Tibial nerve (tissue), 4 donors: ENCODE measurements at places on chromosomes 2 and 18.
A peak's percentile ranks its signal among the peaks of the same experiment; 100 is the strongest.

DNA sequence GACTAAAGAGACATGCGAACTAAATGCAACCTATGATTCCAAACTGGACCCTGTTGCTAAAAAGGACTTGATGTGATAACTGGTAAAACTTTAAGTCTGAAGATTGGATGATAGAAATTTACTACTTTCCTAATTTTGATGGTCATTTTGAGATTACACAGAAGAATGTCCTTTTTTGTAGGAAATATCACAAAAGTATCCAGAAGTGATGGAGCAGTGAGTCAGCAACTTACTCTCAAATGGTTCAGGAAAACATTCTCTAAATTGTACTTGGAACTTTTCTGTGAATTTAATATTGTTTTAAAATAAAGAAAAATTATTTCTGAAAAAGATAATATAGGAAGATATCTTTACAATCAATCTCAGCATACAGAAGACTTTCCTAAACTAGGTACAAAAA lies 19.9 kb downstream of the MBOAT2 start:
- H3K27ac ChIP-seq: no peak overlapping the region
- no peaks in the 10 kb centered on the region for H3K36me3 ChIP-seq
- no peaks in the 10 kb centered on the region for H3K27me3 ChIP-seq
- no peak overlapping the region for H3K4me3 ChIP-seq
- DNase-seq: no peak

DNA sequence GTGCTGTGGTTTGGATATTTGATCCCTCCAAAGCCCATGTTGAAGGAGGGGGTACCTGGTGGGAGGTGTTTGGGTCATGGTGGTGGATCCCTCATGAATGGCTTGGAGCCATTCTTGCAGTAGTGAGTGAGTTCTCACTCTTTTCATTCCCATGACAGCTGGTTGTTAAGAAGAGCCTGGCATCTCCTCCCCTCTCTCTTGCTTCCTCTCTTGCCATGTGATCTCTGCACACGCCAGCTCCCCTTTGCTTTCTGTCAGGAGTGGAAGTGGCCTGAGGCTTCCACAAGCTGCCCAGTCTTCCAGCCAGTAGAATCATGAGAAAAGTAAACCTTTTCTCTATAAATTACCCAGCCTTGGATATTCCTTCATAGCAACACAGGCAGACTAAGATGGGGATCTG lies 8.6 kb downstream of the ADD2 start:
- H3K27ac ChIP-seq: no peak overlapping the region
- peaks cover 12% of the 10 kb centered on the region for H3K27me3 ChIP-seq
- H3K4me1 ChIP-seq: no peaks in the 10 kb centered on the region
- no peak overlapping the region for H3K4me3 ChIP-seq

GRCh38 chr18:62812242-62812641 lies 96.9 kb downstream of the PHLPP1 start:
- H3K27ac ChIP-seq: no peak overlapping the region
- H3K4me1 ChIP-seq: peaks cover 8% of the 10 kb centered on the region
- no peak for DNase-seq
- H3K4me3 ChIP-seq: no peak overlapping the region
- H3K36me3 ChIP-seq: no peaks in the 10 kb centered on the region

- no peaks in the 10 kb centered on the region for H3K36me3 ChIP-seq
- no peaks in the 10 kb centered on the region for H3K27me3 ChIP-seq
- H3K4me1 ChIP-seq: no peaks in the 10 kb centered on the region
These were observed 34.3 kb downstream of the SCN9A start for GRCh38 chr2:166341426-166341825.

GRCh38 chr2:234335661-234336228 lies 161.1 kb downstream of the ARL4C start:
- no peaks in the 10 kb centered on the region for H3K36me3 ChIP-seq
- no peak overlapping the region for H3K4me3 ChIP-seq
- no peak overlapping the region for H3K27ac ChIP-seq
- no peaks in the 10 kb centered on the region for H3K27me3 ChIP-seq

- H3K4me1 ChIP-seq: no peaks in the 10 kb centered on the region
- no peaks in the 10 kb centered on the region for H3K36me3 ChIP-seq
- no peak overlapping the region for H3K27ac ChIP-seq
- DNase-seq: no peak
These were observed 286.8 kb downstream of the CLIP4 start for GRCh38 chr2:29401994-29402393.

DNA sequence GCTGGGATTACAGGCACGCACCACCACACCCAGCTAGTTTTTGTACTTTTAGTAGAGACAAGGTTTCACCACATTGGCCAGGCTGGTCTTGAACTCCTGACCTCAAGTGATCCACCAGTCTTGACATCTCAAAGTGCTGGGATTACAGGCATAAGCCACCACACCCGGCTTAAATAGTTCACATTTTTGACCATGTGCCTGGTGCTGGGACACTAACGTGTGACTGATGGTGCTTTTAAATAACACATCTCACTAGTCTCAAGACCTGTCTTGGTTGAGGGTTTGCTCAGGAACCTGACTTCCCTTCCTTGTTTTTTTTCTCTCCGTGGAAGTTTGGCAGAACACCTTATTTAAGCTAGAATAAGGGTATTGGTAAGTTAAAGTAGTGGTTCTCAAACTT lies 8.5 kb downstream of the FMNL2 start:
- no peaks in the 10 kb centered on the region for H3K36me3 ChIP-seq
- peaks cover 2% of the 10 kb centered on the region for H3K4me1 ChIP-seq
- no peak for DNase-seq
- no peak overlapping the region for H3K27ac ChIP-seq
- H3K4me3 ChIP-seq: no peak overlapping the region

GRCh38 chr2:241315879-241316631 lies at the start of gene SEPTIN2:
SEPTIN2 (plus strand) TSS chr2:241315925; CDS start chr2:241324233, 8,308 bp downstream.
- H3K4me1 ChIP-seq: no peaks in the 10 kb centered on the region
- H3K36me3 ChIP-seq: no peaks in the 10 kb centered on the region
- H3K27me3 ChIP-seq: no peaks in the 10 kb centered on the region

GRCh38 chr2:46645681-46646162 lies 166.4 kb downstream of the TMEM247 start:
- no peak overlapping the region for H3K4me3 ChIP-seq
- no peaks in the 10 kb centered on the region for H3K36me3 ChIP-seq
- H3K4me1 ChIP-seq: peaks cover 7% of the 10 kb centered on the region
- H3K27me3 ChIP-seq: no peaks in the 10 kb centered on the region

- no peaks in the 10 kb centered on the region for H3K27me3 ChIP-seq
- H3K4me1 ChIP-seq: no peaks in the 10 kb centered on the region
- no peaks in the 10 kb centered on the region for H3K36me3 ChIP-seq
- no peak overlapping the region for H3K27ac ChIP-seq
- H3K4me3 ChIP-seq: no peak overlapping the region
These were observed 13.3 kb upstream of the TGFA start for GRCh38 chr2:70566906-70567305.

DNA sequence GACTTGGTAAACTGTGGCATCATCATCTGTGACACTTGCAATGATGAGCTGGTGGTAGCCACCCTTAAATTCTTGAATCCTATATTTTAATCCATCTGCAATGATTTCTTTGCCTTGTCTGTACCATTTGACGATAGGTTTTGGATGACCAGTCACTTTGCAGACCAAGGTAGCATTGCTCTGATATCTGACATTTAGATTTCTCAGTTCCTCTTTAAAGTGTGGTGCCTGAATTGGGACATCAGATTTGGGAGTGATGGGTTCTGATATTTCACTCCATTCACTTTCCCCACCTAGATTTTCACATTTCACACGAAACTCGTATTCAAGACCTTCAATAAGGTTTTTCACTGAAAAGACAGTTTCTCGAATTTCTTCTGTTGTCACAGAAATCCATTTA lies 55.8 kb downstream of the PLEKHA3 start:
- H3K27me3 ChIP-seq: no peaks in the 10 kb centered on the region
- DNase-seq: no peak
- no peak overlapping the region for H3K4me3 ChIP-seq
- H3K27ac ChIP-seq: no peak overlapping the region
- H3K4me1 ChIP-seq: no peaks in the 10 kb centered on the region

DNA sequence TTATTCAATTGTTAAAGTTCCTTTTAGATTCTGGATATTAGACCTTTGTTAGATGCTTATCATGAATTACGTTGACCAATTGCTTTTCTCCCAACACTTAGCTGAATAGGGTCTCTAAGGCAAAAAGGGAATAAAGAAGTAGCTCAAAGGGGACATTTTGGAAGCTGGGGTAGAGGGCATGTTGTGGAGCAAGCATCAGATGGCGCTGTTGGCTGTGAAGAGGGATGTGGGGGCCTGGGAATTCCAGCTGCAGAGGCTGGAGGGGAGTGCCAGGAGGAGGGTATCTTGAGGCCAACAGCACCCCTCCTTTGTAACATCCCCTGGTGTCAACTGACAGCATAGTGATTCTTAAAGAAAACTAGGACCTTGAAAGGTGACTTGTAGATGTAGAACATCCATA lies 198.2 kb downstream of the ADCYAP1 start:
- H3K4me3 ChIP-seq: no peak overlapping the region
- no peak overlapping the region for H3K27ac ChIP-seq
- H3K4me1 ChIP-seq: no peaks in the 10 kb centered on the region
- no peak for DNase-seq
- H3K36me3 ChIP-seq: no peaks in the 10 kb centered on the region

GRCh38 chr18:75915941-75916623 lies 488.6 kb upstream of the SMIM21 start:
- H3K27me3 ChIP-seq: no peaks in the 10 kb centered on the region
- DNase-seq: no peak
- H3K4me3 ChIP-seq: peak overlapping the region; percentile 28
- H3K36me3 ChIP-seq: no peaks in the 10 kb centered on the region
- no peaks in the 10 kb centered on the region for H3K4me1 ChIP-seq

DNA sequence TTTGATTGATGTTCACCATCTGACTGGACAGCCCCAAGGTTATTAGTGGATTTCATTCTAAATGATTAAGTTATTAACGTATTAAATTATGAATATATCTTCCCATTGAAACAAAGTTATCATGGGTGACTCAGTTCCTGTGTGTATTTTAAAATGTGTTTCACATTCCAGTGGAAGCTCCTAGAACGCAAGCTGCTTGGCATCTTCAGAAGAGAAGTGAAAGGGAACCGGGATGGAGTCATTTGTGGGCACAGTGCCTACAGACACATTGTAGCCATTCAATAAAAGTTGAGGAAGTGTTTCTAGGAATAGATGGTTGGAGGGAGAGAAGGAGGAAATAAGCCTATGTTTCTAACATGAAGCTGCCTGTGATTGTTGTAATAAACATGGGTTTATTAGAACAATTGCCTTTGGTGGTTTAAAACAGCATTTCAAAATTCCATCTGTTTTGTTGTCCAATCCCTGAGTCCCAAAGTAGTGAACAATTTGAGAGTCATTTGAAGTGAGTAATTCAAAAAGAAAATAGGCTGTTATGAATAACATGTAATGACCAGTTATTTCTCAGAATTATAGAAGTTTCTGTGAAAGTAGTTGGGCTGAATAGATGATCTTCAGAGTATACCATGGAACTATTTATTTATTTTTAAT lies 143.5 kb downstream of the PKP4 start:
- no peaks in the 10 kb centered on the region for H3K36me3 ChIP-seq
- DNase-seq: no peak
- H3K4me3 ChIP-seq: no peak overlapping the region
- H3K27me3 ChIP-seq: no peaks in the 10 kb centered on the region
- peaks cover 17% of the 10 kb centered on the region for H3K4me1 ChIP-seq
- H3K27ac ChIP-seq: no peak overlapping the region

DNA sequence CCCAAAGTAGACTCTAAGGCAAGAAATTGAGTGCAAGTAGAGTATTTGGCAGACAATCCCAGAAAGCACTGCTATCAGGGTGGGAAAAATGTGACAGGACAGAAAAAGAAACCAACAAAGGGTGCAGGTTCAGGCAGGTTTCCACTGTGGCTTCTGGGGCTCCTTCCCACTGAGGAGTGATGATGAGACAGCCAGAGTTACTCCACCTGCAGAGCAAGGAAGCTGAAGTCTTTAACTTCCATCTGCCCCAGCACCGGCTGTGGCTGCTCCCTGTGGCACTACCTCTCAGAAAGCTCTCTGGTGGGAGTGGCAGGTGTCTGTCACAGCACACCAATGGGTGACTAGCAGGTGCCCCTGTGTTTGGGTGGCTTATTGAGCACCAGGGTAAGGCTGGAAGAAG lies 37.6 kb upstream of the ACKR3 start:
- peaks cover 5% of the 10 kb centered on the region for H3K4me1 ChIP-seq
- no peak overlapping the region for H3K4me3 ChIP-seq
- H3K27ac ChIP-seq: no peak overlapping the region
- no peak for DNase-seq
- H3K27me3 ChIP-seq: no peaks in the 10 kb centered on the region
- no peaks in the 10 kb centered on the region for H3K36me3 ChIP-seq

DNA sequence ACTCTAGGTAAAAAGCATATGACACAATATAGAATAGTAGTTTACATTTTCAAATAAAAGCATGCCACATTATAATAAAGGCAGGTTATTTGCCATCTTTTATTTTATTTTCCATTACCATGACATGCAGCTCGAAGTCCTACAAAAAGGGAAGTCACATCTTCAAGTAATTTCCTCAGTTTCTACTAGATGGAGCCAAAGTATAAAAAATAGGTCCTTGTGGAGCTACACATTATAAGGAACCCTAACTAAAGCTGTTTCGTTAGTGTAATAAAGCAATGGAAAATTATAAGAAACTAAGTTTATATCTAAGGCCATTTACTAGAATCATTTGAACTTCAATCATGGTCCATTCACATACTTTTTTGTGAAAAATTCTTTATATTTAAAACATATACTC lies 674.5 kb downstream of the KCNJ3 start:
- H3K4me1 ChIP-seq: no peaks in the 10 kb centered on the region
- no peak overlapping the region for H3K4me3 ChIP-seq
- no peak for DNase-seq
- no peaks in the 10 kb centered on the region for H3K36me3 ChIP-seq

DNA sequence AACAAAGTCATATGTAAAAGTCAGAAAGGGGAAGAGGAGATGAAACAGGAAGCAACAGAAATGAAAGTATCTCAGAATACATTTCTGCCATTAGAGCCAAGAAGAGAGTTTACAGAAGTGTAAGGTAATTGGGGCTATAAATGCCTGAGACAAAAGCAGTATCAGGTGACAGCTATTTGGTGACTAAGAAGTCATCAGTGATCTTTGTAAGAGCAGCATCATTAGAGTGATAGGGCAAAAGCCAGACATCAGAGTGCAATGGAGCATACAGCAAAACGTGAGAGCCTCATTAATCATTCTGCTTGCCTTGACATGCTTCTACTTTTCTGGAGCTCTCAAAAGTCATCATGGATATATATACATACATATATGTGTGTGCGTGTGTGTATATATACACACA lies 804.7 kb upstream of the PIK3C3 start:
- no peak for DNase-seq
- H3K4me3 ChIP-seq: no peak overlapping the region
- no peak overlapping the region for H3K27ac ChIP-seq
- H3K4me1 ChIP-seq: no peaks in the 10 kb centered on the region
- no peaks in the 10 kb centered on the region for H3K36me3 ChIP-seq
- no peaks in the 10 kb centered on the region for H3K27me3 ChIP-seq

DNA sequence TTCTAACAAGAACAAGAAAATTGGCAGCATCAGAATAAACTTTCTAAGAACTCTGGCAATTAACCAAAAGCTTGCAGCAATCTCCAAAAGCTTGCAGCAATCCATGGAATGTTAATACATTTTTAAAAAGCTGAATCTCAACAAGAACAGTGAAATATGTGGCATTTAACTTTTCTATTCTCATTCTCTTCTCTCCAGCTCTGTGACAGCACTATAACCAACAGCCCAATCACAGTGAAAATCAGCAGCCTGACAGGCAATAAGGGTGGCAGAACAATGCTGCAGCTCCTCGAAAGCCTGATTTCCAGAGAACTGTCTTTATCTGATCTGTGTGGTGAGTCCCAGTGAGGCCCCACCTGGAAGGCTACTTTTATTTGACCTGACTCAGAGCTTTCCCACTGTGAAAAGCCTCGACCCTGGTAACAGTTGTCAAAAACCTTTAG lies 60.0 kb downstream of the TMEM131 start:
- H3K4me1 ChIP-seq: peaks cover 24% of the 10 kb centered on the region
- no peak overlapping the region for H3K27ac ChIP-seq
- no peak for DNase-seq
- H3K36me3 ChIP-seq: no peaks in the 10 kb centered on the region
- H3K4me3 ChIP-seq: no peak overlapping the region
